ENCODE measurements at places on chromosomes 16 and 17.
A peak's percentile ranks its signal among the peaks of the same experiment; 100 is the strongest.

DNA sequence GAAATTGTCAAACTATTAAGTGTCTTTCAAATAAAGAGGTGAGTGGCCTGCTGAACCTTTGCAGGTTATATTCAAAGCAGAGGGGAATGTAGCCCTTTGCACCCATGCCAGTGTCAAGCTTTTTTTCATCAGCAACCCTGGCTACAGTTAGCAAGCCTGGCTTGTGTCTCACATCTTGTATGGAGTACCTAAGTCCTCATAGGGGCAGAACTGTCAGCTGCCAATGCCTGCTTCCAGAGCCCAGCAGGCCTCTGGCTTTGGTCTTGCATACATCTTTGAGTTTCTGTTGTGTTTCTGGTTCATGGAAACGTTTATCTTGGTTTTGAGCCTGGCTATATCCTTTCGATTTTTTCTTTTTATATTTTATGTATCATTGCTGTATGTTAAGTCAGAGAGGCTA, 26.8 kb downstream of the REXO5 start:
- no peak for DNase-seq

DNA sequence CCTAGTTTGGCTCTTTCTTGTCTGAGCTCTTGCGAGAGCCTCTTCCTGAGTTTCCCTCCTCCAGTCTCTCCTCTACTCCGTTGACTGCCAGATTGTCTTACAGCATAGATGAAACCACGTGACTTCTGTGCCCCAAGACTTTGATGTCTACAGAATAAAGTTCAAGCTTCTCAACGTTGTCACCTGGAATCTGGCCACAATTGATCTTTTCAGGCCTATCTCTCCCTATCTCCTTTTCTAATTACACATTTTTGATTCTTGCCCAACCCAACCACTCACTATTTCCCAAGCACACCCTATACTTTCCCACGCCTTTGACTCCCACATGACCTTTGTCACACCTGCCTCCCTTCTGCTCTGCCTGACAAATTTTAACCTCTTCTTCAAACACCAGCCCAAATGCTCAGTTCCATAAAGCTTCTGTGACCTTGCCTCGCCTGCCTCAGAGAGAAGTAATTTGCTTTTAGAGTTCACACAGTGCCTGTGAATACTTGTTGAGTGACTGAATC, 52.4 kb upstream of the PMFBP1 start:
- DNase-seq = no peak

DNA sequence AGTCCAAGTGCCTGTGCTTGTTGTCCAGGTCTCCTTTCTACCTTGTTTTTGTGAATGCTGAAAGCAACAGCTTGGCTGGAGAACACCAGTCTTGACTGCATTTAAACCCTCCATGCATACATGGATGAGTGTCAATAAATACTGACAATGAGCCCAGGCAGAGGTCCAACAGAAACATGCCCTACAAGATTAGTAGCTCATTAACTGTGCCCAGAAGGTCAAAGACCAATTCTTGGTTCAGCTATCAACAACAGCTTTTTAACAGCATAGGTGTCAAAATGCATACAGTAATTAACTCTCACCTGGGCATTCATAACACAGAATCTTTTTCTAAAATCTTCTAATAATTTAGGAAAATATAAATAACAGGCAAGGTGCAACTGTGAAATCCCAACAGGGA, 63.2 kb downstream of the N4BP1 start:
- DNase-seq = no peak

GRCh38 chr17:14351493-14351892, 50.6 kb downstream of the HS3ST3B1 start:
- DNase-seq = peak; percentile 22

- peak; percentile 92 for DNase-seq
Observed at GRCh38 chr16:84774810-84775209, 45.0 kb upstream of the CRISPLD2 start.

DNA sequence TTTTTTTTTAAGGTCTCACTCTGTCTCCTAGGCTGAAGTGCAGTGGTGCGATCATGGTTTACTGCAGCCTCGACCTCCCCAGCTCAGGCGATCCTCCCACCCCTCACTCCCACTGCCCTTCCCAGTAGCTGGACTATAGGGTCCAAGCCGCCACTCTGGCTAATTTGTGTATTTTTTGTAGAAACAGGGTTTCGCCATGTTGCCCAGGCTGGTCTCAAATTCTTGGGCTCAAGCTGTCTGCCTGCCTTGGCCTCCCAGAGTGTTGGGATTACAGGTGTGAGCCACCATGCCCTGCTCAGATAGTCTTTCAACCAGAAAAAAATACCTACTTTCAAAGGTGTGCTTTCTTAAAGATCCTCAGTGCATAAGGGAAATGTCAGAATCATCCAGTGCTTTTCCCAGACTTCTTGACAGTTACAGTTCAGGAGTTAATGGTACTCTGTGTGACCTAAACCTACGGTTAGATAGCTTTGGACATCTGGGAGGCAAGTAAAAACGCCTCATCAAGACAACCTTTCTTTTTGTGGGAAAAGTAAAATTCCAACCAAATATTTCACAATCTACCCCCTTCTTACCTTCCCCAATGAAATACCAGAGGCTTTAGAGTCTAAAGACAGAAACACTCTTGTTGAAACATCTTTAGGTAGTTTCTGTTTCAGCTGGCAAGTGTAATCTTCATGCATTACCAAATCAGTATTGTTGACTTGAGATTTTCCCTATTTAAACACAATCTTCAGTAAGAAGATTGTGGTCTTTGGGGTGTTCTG, 6.8 kb downstream of the RSPRY1 start:
- DNase-seq = no peak

DNA sequence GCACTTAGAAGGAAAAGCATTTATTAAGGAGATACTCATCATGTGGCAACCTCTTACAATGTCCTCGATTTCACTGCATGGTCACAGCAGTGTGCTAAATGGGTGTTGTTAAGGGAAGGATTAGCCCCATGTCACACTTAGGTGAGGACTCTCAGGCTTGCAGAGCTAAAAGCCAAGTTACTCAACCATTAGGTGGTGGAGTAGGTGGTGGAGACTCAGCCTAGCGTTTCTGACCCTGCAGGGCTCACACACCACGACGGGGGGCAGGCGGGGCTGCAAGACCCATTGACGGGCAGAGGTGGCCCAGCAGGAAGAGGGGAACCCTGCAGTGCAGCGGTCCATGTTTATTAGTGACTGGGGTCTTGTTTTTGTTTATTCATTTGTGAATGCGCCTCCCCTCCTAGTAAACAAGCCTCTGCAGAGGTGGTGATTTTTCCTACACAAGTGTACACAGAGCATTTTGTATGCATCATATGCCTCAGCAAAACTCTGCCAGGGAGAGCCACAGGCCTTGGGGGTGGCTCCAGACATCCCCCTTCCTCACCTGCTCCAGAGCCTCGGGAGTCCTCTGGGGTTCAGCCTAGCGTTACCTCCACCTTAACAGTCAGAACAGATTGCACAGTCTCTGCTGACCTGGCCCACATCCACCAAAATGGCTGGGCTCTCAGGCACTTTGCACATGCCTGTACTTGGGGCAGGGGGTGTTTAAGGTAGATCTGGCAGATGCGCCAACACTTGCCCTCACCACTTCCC, 216.7 kb downstream of the C16orf95 start:
- DNase-seq = no peak

- DNase-seq = no peak
Observed at GRCh38 chr16:54655121-54655590, 275.5 kb upstream of the IRX5 start.

DNA sequence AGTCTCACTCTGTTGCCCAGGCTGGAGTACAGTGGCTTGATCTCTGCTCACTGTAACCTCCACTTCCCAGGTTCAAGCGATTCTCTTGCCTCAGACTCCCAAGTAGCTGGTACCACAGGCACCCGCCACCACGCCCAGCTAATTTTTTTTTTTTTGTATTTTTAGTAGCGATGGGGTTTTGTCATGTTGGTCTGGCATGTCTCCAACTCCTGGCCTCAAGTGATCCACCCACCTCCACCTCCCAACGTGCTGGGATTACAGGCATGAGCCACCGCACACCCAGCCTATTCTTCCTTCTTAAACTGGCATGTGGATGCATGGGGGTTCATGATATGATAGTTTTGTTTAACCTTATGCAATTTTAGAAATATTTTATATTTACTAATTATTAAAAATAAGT, 39.4 kb upstream of the VWA3A start:
- no peak for DNase-seq

All from NB4 (cell line).